ENCODE measurements at places on chromosomes 1 and 21. TPM values are rescaled to one million over a fixed set of nuclear protein-coding genes. Genes with fewer than 3 reads are reported as not detected.

DNA sequence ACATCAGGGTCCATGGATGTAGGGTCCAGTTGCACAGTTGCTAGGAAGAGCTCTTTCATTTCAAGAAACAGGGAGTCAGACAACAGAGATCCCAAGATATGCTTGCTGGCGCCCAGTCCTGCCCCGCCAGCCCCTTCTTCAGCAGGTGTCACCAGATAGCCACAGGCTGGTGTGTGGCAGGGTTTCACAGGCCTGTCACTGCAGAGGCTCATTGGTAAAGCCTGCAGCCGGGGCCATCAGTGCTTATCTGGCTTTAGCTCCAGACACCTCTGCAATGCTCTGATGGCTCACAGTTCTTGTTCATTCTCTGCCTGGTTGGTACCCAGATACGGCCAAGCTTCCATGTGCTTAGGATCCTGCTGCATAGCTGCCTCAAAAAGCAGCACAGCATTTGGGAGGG is 12.4 kb upstream of the ZNF124 start:
- DNase-seq = no peak

DNA sequence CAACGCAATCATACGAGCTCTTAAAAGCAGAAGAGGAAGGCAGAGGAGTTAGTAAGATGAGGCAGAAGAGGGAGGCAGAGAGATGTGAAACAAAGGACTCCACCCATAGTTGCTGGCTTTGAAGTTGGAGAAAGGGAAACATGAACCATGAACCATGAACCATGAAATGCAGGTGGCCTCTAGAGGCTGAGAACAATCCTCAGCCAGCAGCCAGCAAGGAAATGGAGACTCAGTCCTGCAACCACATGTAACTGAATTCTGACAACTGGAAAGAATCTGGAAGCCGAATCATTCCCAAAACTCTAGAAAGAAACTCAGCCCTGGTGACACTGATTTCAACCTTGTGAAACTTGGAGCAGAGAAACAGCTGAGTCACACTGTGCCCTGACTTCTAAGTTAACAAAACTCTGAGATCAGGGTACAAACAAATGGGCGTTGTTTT is 10.1 kb downstream of the DIPK1A start:
- no peak for DNase-seq

- DNase-seq = no peak
These were observed 898.3 kb upstream of the B3GALT2 start for GRCh38 chr1:194084755-194085154.

The OR2T11 gene
- polyA plus RNA-seq = not detected

All from muscle of arm (tissue), 14 donors.